GM12864 (cell line): ENCODE measurements at places on chromosomes 2 and 18.

- no peak for DNase-seq
Measured at GRCh38 chr2:235834781-235835180, 333.4 kb downstream of the GBX2 start.

- DNase-seq: no peak
Measured at GRCh38 chr2:86311879-86312278, 25.5 kb downstream of the REEP1 start.

DNA sequence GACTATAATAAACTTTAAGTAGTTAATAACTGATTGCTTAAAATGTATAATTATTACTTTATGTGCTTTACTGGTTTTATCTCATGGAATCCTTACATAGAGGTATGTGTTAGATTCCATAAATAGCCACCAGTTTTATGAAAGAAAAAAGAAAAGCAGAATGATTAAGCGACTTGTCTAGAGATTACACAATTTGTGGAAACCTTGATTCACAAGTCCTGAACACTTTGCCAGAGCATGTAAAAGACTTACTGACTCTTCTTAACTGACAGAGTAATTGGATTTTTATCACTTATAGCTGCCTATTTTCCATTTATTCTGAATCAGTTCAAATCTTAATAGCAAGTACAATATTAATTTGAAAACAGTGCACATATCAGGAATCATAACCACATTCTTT, 448.7 kb upstream of the NETO1 start:
- no peak for DNase-seq

DNA sequence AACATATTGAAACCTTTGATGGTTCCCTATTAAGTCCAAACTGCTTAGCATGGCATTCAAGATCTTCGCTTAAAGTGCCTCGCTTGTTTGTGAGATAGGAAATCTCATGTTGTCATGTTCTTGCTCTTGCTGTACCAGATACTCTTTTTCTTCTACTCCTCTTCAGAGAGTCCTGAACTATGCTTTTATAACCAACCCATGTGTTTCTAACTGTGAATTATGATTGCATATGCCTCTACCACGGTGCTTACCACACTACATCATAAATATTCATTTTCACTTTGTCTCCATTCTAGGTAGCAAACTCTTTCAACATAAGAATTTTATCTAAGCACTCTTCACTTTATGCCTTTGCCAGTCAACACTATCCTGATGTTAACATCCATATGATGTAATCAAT, 23.6 kb downstream of the STAT4 start:
- DNase-seq: no peak

GRCh38 chr2:85042330-85042729, 71.4 kb downstream of the KCMF1 start:
- no peak for DNase-seq

- DNase-seq: no peak
Measured at GRCh38 chr2:231709981-231710798, 1.9 kb downstream of the PTMA start.

DNA sequence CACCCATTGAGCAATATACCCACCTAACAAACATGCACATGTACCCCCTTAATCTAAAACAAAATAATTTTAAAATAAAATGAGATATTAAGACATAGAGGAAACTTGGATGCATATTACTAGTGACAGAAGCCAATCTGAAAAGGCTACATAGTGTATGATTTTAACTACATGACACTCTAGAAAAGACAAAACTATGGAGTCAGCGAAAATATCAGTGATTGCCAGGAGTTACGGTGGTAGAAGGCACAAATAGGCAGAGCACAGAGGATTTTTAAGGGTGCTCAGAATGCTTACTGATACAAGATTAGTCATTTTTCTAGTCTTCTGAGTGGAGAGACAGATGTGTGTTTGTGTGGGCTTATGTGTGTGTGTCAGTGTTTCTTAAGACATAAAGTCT, 656.6 kb downstream of the NR4A2 start:
- no peak for DNase-seq

- no peak for DNase-seq
Measured at GRCh38 chr18:8615397-8616027, 6.3 kb downstream of the RAB12 start.

GRCh38 chr2:152864601-152865149, 146.3 kb downstream of the ARL6IP6 start:
- no peak for DNase-seq

DNA sequence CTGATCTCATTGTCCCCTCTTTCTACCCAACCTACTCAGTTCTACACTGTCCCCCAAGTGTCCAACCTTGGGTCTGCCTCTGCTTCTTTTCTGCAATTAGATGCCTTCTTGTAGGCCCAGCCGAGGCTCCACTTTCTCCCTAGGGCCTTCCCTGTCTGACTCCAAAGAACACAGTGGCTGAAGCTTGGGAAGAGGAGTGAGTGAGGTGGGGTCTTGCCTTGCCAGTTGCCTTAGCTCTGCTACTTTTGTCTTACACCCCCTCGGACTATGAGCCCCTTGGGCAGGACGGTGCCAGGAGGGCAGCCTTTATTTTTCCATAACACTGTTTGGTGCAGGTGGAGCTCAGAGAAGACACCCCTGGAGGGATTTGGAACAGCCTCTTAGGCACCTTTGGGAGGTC, 345.1 kb downstream of the CYP26B1 start:
- DNase-seq: no peak
